Upper lobe of left lung (tissue), 6 donors: ENCODE measurements at places on chromosomes 6 and 20.

DNA sequence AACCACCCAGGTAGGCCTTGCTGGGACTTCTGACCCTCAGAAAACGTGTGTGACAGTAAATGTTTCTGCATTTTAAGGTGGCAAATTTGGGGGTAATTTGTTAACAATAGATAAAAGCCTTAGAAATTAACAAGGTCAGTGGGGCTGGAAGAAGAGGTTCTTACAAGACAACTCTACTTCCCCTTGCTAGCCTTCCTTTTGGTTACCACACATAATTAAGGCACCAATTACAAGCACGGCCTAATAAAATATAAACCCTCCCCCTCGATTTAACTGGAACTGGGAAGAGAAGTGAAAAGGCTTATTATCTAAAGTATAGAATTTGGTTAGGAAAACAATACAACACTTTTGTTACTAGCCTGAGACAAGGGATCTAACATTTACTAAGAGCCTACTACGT, 38.8 kb downstream of the ELOVL5 start:
- no peak for DNase-seq

GRCh38 chr6:132789396-132789776, 9.1 kb downstream of the SLC18B1 start:
- no peak for DNase-seq

DNA sequence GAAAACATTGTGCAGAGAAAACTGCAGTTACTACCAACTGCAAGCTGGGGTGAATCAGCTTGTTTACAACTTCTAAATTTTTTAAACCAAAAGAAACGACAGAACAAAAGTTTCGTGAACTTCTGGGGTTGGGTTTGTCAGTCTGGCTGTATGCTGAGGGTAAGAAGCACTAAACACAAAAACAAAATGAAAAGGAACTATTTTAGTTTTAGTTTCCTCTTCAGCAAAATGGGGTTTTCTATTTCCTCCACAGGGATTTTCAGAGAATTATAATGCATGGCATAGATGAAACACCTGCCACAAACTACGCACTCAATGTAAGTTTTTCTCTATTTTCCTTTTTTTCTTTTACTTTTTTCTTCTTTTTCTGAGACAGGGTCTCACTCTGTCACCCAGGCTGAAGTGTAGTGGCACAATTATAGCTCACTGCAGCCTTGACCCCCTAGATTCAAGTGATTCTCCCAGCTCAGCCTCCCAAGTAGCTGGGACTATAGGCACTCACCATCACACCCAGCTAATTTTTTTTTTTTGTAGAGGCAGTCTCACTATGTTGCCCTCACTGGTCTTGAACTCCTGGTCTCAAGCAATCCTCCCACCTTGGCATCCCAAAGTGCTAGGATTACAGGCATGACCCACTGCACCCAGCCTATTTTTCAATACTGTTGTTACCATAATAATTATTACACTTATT, 40.6 kb downstream of the CGA start:
- DNase-seq, result no peak

- DNase-seq, result no peak
Measured at GRCh38 chr6:31791324-31792089, 4.0 kb downstream of the VARS1 start.

- DNase-seq, result no peak
Measured at GRCh38 chr6:131368198-131368911, 204.7 kb upstream of the ARG1 start.

GRCh38 chr6:139518556-139519091, 144.2 kb upstream of the CITED2 start:
- DNase-seq, result no peak

- no peak for DNase-seq
Measured at GRCh38 chr20:1900321-1900801, 5.2 kb downstream of the SIRPA start.

GRCh38 chr6:122063761-122064160, 335.7 kb upstream of the HSF2 start:
- no peak for DNase-seq

DNA sequence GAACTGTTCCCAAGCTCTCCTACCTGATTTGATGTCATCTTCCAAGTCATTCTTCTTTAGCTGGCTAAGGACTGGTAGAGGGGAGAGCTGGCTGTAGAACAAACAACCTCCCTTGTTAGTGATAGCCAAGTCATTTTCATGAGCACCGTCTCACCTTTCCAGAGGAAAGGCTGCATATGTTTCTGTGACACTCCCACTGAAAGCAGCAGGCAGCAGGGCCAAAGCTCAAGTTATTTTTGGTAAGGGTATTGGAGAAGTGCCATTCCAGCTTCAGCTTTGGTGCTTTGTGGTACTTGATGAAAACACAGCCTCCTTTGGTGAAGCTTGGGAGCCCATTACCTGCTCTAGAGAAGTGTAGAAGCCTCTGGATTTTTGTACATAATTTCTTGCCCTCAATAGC, 5.4 kb upstream of the DOK5 start:
- DNase-seq, result no peak

GRCh38 chr6:33985313-33985751, 160.6 kb downstream of the GRM4 start:
- no peak for DNase-seq

DNA sequence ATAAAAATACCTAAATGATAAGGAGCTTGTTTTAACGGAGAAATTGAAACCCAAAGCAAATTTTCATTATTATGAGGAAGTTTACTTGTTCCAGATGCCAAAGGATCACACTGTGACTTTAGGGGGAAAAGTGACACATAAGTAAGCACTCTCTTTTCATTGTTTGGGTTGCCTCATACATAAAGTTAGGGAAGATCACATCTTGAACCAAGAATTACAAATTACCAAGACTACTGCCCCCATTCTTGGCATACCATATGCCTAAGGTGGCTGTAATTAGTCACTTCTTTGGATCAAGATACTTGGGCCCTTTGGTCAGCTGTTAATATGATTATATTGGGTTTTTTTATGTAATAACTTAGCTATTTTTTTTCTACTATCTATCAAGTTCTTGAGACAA, 269.0 kb downstream of the COL12A1 start:
- no peak for DNase-seq

- DNase-seq, result no peak
Measured at GRCh38 chr6:15076565-15076964, 169.3 kb upstream of the JARID2 start.

GRCh38 chr6:139708337-139709199, 334.1 kb upstream of the CITED2 start:
- no peak for DNase-seq

- DNase-seq, result no peak
Measured at GRCh38 chr6:168704678-168705077, 263.7 kb downstream of the SMOC2 start.

GRCh38 chr6:38713812-38714211, 1.3 kb upstream of the DNAH8 start:
- DNase-seq, result peak; percentile 28

- no peak for DNase-seq
Measured at GRCh38 chr6:105611606-105612005, 208.7 kb upstream of the PREP start.

GRCh38 chr6:106014955-106015354, 71.2 kb upstream of the PRDM1 start:
- DNase-seq, result no peak
